ENCODE measurements at places on chromosomes 6 and 20. TPM values are rescaled to one million over a fixed set of nuclear protein-coding genes. Genes with fewer than 3 reads are reported as not detected.

The KHDC1 gene
- 12.9 TPM for total RNA-seq

The PRL gene
- not detected for total RNA-seq

The TMEM239 gene
- not detected for total RNA-seq

The GSTA3 gene
- not detected for total RNA-seq

The TFAP2C gene
- total RNA-seq, result 4.0 TPM
